ENCODE measurements at places on chromosomes 4 and X.

- no peak for DNase-seq
Observed at GRCh38 chr4:53234111-53234510, 131.8 kb downstream of the SCFD2 start.

GRCh38 chrX:70525733-70526132 lies 81.1 kb downstream of the DLG3 start:
- DNase-seq = no peak

GRCh38 chrX:1591863-1592469 lies 562 bp downstream of the AKAP17A start:
- no peak for DNase-seq

- DNase-seq = no peak
Observed at GRCh38 chr4:98908703-98909262, 20.1 kb downstream of the EIF4E start.

- DNase-seq = peak; percentile 57
Observed at GRCh38 chr4:149896432-149896831, 80.8 kb upstream of the IQCM start.

DNA sequence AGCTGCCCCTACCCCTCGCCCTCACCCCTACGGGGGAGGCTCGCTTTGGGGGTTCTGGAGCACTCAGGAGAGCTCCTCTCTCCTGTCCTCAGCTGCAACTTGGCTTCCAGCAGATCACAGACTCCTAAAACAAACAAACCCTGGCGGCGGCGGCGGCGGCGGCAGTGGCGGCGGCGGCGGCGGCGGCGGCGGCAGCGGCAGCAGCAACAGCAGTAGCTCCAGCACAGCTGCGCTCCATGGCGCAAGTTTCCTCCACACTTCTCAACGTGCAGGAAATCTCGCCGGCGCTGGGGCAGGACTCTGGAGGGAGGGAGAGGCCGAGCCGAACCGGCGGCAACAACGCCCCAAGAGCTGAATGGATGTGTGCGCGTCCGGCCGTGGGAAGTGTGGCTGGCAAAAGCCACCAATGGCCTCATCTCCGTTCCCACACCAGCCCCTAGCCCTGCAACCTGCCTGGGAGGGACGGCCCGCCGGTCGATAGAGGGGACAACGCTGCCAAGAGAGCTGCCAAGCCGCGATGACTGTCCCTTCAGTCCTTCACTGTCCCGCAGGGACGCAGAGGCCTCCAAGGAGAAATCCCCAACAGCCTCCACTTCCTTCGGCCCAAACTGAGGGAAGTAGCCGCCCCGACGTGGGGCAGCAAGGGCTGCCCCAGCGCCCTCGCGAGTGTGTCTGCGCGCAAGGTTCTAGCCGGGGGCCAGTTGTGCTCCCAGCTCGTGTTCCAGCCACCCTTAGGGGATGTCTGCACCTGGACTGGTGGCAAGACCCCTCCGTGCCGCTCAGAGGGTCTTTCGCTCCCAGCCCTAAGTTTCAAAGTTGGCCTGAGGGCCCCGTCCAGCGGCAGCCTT lies 775 bp downstream of the SHROOM4 start:
- DNase-seq = peak; percentile 36

DNA sequence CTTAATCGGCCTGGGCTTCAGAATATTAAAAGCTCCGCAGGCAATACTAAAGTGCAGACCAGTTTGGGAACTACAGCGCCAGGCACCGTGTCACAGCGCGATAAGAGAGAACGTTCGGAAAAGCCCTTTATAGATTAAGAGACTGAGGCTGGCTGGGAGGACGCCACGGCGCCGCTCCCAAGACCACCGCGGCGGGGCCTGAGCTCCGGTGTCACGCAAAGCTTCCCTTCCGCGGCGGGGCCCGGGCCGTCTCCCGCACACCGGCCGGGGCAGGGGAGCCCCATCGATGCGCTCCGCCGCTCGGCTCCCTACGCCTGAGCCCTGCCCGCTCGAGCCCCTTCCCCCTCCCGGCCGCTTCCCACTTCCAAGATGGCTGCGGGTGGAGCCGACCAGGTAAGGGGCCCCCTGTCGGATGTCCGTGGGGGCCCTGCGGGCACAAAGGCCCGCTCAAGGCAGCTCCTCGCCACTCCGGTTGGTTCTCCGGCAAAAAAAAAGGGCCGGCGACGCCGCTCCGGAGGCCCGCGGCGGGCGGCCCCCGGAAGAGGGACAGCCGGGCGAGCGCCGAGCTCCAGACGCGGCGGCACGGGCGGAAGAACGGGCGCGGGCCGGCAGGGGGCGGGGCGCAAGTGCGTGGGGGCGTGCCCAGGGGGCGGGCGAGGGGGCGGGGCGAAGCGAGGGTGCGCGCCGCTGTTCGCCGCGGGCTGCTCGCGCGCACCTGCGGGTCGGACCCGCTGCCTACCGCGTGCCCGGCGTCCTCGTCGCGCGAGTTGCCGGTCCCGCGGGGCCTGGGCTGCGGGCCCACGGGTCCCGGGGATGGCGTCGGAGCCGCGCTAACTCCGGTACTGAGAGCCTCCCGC lies at the start of gene TBC1D14:
Gene TBC1D14, plus strand, starts transcription at position 714 of the 857 bp plus-strand sequence. CDS start 13,564 bp downstream, outside the sequence.
- peak; percentile 86 for DNase-seq

- DNase-seq = peak; percentile 8
Observed at GRCh38 chrX:18753631-18754030, 46.2 kb downstream of the PPEF1 start.

DNA sequence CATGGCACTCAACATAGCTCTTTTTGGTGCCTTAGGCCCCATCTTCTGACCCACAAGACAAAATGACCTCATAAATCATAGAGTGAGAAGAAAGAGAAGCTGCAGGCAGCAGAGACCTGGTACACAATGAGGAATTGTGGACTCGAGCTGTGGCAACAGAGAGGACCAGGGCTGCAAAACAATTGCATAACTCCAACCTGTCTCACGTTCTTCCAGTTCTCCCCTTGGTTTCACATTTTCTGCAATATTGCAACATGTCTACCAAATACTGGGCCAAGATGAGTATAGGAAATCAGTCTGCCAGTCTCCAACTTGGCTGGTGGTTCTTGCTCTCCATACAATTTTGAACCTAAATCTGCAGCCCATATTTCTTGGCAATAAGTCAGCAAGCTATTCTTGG lies 105.3 kb downstream of the KDR start:
- DNase-seq = no peak

DNA sequence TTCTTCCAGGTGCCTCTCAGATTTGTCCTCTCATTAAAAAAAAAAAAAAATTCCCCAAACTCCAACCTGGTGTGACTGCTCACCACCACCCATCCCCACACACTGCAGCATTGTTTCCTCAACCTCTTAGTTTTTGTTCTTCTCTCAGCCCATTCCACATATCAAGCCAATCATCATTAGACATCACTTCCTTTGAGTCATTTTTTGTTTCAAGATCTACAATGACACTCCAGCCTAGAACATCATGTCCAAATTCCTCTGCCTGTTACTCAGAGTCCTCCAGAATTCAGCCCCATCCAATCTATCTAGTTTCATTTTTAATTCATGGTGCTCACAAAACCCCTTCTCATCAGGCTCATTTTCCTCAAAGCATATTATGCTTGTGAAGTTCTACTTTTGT lies 262.5 kb upstream of the TEX13A start:
- DNase-seq = peak; percentile 42

DNA sequence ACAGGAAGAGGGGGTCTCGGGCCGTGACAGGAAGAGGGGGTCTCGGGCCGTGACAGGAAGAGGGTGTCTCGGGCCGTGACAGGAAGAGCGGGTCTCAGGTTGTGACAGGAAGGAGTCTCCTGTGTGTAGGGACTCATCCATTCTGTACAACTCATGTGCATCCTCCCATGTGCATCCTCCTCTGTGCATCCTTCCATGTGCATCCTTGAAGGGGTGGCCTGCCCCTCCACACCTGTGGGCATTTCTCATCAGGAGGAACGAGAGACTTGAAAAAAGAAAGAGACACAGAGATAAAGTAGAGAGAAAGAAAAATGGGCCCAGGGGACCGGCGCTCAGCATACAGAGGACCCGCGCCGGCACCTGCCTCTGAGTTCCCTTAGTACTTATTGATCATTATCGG lies 30.2 kb upstream of the PLCXD1 start:
- DNase-seq = no peak

Data from fibroblast of skin of right quadriceps (primary cell).